ENCODE measurements at places on chromosomes 4 and X. TPM values are rescaled to one million over a fixed set of nuclear protein-coding genes. Genes with fewer than 3 reads are reported as not detected.

SLC10A3 gene
- total RNA-seq, result 22.8 TPM

KCNE5 gene
- total RNA-seq, result 0.40 TPM

ZNF732 gene
- total RNA-seq, result 2.7 TPM

GLRA3 gene
- not detected for total RNA-seq

PLP1 gene
- total RNA-seq, result not detected

TEC gene
- 0.33 TPM for total RNA-seq

CXCL9 gene
- not detected for total RNA-seq

ADH7 gene
- total RNA-seq, result 0.33 TPM

GRCh38 chr4:154982187-154983047 lies 201.3 kb downstream of the RBM46 start:
- peak; percentile 44 for DNase-seq

DNA sequence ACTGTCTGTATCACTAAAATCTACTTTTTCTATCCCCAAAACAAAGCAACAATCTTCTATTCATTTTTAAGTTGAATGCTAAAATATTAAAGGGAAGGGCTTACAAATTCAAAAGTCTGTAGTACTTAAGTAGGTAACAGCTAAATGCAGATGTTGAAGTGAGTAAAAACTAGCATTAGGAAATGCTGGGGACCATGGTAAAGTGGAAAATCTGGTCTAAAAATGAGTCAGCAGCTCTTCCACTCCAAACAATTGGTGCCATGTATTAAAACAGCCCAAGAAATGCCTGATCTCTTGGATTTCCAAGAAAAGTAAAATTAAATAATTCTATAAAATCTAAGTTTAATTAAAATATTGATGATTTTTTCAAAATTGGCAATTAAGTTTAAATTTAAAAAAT lies 73.3 kb upstream of the PPP3CA start:
- DNase-seq, result peak; percentile 27

GRCh38 chrX:40966213-40966820 lies 118.9 kb upstream of the USP9X start:
- DNase-seq, result no peak

DNA sequence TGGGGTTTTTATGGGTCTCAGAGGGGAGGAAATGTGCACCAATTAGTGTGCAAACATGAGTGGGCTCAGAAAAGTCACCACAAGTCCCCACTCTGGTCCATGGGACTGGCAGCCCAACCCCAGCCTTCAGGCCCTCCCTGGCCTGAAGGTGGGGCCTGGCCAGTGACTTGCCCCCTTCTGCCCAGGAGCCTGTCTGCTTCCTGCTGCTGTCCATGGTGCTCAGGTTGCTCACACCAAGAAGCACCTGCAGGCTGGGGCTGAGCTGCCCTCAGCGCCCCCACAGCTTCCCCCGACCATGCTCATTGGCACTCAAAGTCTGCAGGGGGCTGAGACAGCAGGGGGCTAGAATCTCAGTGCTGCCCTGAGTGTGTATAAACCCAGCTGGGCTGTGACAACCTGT lies 30.6 kb upstream of the GC start:
- DNase-seq, result no peak

DNA sequence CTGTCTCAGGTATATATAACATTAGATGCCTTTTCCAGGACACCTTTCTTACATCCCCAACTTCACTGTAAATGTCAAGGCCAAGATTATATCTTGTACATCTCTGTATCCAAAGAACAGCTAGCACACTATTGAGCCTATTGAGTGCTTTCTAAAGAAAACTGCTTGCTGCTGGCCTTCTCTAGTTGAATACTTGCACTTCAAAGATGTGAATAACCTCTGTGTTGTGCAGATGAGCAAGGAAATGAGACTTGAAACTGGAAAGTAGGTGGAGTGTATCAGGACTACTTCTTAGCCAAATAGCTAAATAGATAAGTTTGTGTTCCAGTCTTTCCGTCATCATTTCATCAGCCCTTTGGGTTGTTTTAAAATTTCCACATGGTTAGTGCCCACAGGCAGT lies 704.4 kb upstream of the AMOT start:
- DNase-seq, result no peak

DNA sequence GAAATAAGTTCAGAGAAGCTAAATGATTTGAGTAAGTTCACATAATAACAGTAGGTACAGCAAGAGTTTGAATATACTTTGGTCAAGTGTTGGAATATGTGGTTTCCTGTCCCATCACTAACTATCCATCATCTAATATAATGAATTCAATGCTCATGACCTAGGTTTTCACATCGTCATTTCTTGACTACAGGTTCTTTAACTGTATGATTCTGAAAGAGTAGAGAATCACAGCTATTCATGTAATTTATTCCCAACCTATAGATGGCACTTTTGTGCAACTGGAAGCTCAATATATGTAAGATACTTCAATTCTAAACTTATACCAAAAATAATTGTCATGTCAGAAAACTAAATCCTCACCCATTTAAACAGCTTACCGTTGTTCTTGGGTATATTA lies 53.1 kb downstream of the TIGD2 start:
- DNase-seq, result no peak

DNA sequence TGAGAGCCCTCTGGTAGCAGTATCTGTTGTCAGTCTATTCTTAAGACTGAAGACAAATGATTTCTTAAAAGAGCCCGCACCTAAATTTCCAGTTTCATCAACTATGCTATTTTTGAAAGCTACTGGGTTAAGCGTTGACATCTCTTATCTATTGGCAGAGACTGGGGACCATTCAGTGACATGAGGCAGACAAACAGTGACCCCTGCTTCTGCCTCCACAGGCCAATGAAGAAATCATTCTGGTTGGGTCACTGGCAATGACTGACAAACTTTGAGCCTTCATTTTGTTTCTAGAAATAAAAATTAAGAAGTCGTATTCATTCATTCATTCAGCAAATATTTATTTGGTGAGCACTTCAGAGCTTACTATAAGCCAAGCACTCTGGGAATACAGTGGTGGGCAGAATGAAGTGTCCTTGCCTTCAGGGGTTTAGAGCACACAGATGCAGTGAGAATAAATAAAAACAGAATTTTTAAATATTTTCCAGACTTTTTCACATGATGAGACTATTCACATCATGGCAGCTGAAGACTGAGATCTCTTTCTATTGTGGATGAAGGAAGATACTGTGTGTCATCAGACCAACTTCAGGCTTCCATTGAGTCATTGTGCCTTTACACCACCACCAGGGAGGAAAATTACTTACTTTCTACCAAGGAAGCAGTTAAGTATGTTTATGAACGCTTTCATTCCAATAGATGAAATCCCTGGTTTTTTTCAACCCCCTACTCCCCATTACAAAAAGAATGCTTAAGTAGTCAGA lies 36.0 kb downstream of the SORBS2 start:
- DNase-seq, result no peak

DNA sequence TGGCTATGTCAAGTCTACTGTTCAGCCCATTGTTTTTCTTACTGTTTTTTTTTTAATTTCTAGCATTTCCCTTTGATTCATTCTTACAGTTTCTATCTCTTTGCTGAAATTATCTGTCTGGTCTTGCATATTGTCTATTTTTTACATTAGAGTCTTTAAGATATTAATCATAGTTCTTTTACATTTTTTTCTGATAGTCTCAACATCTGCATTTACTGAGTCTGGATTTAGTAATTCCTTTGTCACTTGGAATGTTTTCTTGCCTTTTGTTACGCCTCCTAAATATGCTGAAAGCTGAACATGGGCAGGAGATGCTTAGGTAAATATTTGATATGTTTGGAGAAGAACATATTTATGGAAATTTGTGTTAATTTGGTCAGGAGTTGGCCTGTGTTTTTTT lies 10.4 kb downstream of the JADE3 start:
- DNase-seq, result peak; percentile 14

DNA sequence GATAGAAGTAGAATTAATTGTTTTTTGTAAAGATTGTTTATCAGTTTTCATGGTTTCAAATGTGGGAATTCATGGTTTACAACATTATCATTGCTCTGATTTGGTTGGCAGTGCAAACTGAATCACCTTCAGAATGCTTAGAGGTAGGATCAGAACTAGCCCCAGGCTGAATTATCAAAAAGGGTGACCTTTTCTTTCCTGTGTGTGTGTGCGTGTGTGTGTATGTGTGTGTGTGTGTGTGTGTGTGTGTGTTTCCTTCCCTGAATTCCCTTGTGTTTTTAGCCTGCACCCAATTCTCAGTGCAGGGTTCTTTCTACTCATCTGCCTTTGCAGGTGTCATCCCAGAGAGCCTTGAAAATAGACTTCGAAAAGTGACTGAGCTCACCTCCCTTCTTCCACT lies 125.0 kb downstream of the BMPR1B start:
- DNase-seq, result peak; percentile 21

DNA sequence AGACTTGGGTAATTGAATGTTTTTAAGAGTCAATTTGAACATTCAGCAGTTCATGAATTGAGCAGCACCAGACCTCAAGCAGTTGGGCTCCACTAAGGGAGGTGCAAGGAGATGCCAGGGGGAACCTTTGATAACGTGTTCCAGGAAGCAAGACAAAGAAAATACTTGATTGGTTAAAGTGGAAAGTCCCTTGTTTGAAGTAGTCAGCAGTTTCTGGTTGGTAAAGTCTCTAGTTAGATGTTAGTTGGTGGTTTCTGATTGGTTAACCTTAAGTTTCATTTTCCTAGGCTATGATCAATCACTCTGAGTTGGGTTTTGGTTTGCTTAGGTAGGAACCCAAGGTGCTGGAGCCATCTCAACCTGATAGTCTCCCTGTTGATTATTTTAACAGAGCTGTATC lies 4.0 kb downstream of the HERC6 start:
- DNase-seq, result peak; percentile 63

GRCh38 chrX:76802708-76803107 lies 375.2 kb downstream of the MAGEE1 start:
- peak; percentile 48 for DNase-seq

DNA sequence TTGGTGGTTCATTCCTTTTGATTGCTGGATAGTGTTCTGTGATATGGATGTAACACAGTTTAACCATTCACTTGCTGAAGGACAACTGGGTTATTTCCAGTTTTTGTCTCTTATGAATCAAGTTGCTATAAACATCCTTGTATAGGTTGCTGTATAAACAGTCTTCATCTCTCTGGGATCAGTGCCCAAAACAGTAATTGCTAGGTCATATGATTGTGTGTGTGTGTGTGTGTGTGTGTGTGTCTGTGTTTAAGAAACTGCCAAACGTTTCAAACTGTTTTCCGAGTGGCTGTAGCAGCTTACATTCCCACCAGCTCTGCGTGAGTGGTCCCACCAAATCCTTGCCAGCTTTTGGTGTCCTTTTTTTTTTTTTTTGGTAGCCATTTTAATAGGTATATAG lies 60.4 kb downstream of the F11 start:
- DNase-seq, result peak; percentile 2

DNA sequence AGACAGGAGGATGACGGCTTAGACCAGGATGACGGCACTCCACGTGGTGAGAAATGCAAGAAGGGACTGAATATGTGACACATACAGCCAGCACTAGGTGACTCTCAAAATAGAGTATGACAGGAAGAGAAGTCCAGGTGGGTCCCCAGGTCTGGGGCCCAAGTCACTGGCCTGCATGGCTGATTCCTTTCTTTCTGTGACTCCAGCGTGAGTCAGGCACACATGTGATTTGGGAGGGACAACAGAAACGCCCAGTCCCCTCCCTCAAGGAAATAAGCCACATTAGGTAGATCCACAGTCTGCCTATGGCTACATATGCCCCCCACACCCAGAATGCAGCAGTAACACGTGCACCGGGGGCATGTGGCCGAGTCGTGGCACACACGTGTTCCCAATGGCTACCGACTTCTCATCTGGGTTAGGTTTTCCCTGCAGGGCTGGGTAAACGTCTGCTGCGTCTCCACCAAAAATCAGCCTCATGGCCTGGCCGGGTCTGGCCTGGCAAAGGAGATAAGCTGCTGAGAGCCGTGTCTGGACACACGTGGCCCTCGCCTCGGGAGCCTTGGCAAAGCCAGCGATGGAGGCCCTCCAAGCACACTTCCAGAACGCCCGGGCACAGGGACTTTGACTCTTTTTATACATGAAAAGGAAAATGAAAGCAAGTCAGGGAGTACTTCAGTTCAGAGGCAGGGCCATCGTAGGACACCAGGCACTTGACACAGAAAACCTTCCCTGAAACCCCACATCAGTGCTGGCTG lies 19.3 kb downstream of the SEL1L3 start:
- DNase-seq, result no peak

GRCh38 chrX:119757646-119757978 lies 776 bp upstream of the SOWAHD start:
- DNase-seq, result no peak

GRCh38 chr4:182277377-182277776 lies 34.2 kb downstream of the TENM3 start:
- no peak for DNase-seq

- DNase-seq, result peak; percentile 34
These were observed 186.3 kb downstream of the SLC7A11 start for GRCh38 chr4:138055890-138056289.
